ENCODE measurements at places on chromosomes 13 and 19.

DNA sequence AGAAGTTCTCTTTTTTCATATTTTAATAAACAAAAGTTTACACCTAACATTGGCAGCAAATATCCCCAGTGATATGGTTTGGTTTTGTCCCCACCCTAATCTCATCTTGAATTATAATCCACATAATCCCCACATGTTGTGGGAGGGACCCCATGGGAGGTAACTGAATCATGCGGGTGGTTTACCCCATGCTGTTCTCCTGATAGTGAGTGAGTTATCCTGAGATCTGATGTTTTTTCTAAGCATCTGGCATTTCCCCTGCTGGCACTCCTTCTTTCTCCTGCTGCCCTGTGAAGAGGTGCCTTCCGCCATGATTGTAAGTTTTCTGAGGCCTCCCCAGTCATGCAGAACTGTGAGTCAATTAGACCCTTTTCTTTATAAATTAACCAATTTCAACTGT, 214.7 kb downstream of the SLITRK1 start:
- DNase-seq, result no peak

GRCh38 chr19:48524221-48524620, 12.6 kb upstream of the LMTK3 start:
- DNase-seq, result no peak

DNA sequence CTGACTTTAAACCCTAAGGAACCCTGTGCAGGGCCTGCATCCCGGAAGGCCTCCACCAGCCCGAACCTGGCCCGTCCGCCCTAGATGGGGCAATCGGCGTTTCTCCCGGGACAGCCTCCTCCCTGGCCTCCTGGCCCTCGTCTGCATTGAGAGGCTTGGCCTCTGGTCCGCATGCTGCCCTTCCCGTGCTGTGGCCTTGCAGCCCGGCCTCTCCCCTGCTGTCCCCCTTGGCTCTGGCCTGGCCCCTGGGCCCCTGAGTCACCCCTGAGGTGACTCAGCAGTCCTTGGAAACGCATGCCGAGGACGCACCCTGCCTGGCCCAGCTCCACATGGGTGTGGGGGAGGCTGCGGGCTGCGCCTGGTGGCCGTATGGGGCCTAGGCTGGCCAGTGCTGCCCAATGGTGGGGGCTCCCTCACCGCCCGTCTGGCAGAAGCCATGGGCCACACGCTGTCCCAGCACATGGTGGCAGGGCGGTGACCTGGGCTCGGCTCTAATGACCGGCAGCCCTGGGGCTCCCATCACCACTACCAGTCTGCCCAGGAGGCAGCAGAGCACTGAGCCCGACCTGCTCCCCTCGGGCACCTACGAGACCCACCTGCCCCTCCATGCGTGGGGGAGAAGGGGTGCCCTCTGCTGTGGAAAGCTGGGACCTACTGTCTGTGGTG, 25.7 kb downstream of the SH3GL1 start:
- DNase-seq, result peak; percentile 70

GRCh38 chr13:60363288-60363687, 33.7 kb upstream of the TDRD3 start:
- no peak for DNase-seq

- no peak for DNase-seq
Observed at GRCh38 chr19:55146078-55146704, 2.8 kb downstream of the TNNT1 start.

DNA sequence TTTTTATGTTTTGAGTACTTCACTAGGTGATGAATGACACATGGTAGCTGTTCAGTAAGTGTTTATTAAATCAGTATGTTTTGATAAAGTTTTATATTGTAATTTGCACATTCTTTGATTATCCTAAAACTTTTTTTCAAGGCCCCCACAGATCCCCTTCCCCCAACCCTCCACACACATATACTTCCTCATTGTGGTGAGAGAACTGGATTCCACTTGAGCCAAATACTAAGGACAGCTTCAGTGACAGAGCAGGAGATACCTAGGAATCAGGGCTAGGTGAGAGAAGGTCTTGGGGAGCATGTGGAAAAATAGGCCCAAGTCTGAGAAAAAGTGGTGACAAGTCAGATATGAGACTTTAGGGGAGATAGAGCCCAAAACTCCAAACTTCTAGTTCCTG, 174.6 kb downstream of the TDRD3 start:
- DNase-seq, result no peak

- DNase-seq, result no peak
Observed at GRCh38 chr13:34933349-34933748, 8.7 kb upstream of the NBEA start.

DNA sequence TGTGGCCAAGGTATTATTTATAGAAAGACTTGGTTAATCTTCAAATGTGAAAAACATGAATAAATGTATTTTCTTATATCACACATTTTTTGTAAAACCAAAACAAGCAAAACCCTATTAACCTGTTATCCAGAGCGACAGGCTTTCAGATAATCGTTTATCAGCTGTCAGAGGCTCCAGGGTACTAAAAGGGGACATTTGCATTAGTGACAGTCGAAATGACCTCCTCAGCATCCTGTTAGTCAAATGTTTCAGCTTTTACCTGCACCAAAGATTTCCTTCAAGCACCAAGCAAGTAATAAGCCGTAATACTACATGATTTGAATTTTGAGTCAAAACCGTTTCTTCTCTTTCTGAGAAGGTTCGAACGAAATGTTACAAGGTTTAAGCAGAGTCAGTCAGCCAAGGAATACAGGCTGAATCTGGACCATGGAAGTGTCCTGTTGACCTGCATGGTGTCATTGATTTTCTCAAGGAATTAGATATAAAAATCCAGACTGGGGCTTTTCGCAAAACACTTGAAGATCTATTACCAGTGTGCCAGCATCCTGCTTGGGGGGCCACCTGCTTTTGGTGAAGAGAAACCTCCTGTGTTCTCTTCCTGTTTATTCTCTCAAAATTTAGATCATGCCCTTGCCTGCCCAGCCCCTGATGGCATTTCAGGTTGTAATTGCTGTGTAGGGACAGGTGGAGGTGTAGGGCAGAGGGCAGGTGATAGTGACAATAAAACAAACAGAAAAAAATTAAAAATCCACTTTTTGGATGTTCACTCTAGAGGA, 11.3 kb upstream of the RFC3 start:
- no peak for DNase-seq

- DNase-seq, result no peak
Observed at GRCh38 chr13:114128348-114128623, 4.1 kb downstream of the RASA3 start.

- no peak for DNase-seq
Observed at GRCh38 chr13:43579321-43579720, 207.5 kb downstream of the ENOX1 start.

DNA sequence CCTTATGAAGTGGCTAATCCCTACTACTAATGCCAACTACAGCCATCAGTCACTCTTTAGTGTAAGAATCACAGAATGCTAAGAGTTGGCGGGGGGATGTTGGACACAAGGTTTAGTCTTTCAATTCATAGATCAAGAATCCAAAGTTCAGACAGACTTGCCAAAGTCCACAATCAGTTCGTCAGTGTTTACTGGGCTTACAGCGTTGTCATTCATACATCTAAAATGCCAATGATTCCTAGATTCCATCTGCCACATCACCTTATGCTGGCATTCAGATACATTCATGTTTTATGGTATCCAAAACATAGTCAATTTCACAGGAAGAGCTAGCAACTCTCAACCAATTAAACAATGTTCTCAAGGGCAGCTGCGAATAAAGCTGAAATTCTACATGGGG, 18.1 kb downstream of the RCBTB2 start:
- no peak for DNase-seq

DNA sequence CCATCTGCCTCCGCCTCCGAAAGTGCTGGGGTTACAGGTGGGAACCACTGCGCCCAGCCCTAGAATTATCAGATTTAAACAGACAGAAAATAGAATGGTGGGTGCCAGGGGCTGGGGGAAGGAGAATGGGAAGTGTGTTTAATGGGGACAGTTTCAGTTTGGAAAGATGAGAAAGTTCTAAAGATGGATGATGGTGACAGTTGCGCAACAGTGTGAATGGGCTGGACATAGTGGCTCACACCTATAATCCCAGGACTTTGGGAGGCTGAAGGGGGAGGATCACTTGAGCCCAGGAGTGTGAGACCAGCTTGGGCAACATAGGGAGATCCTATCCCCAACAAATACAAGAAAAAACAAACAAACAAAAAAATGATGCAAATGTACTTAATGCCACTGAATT, 15.9 kb downstream of the KANK2 start:
- DNase-seq, result no peak

GRCh38 chr19:18832306-18833140, 764 bp downstream of the UPF1 start:
- DNase-seq, result no peak

DNA sequence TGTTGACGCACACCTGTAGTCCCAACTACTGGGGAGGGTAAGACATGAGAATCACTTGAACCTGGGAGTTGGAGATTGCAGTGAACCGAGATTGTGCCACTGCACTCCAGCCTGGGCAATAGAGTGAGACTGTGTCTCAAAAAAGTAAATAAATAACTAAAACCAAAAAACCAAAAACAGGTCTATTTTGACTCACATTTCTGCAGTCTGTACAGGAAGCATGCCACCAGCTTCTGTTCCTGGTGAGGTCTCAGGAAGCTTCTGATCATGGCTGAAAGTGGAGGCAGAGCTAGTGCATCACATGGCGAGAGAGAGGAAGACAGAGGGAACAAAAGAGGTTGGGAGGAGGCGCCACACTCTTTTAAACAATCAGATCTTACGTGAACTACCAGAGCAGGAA, 142.5 kb downstream of the ITGBL1 start:
- DNase-seq, result no peak

- no peak for DNase-seq
Observed at GRCh38 chr13:34129436-34129835, 311.5 kb downstream of the RFC3 start.

- DNase-seq, result no peak
Observed at GRCh38 chr19:41848666-41849065, 3.8 kb downstream of the DMRTC2 start.

- DNase-seq, result peak; percentile 58
Observed at GRCh38 chr13:23790577-23791170, 98.5 kb downstream of the MIPEP start.

DNA sequence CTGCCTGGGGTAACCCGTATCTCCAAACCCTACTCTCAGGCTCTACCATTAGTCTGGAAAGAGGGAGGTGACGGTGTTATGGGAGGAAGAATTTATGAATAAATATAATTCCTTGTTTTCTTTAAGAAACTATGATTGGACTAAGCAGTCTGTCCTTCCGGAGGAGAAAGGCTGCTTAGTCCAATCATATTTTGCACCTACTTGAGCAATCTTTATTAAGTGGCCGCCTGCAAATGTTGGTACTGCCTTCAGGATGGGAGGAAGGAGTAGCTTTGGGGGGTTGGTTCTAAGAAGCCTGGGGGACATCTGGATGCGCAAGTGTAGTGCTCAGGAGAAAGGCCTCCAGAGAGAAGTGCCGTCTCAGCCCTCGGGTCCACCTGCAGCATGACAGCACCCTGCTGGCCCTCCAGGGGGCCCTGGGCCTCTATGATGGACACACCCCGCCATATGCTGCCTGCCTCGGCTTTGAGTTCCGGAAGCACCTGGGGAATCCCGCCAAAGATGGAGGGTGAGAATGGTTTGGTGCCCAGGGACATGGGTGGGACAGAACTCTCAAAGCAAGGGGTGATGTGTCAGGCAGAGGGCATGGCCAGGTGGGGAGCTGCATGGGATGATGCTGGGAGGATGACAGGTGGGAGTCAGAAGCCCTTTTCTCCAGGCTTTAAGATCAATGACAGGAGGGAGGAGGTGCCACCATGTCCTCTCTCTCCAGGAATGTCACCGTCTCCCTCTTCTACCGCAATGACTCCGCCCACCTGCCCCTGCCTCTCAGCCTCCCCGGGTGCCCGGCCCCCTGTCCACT, 4.1 kb downstream of the ACP4 start:
- no peak for DNase-seq

DNA sequence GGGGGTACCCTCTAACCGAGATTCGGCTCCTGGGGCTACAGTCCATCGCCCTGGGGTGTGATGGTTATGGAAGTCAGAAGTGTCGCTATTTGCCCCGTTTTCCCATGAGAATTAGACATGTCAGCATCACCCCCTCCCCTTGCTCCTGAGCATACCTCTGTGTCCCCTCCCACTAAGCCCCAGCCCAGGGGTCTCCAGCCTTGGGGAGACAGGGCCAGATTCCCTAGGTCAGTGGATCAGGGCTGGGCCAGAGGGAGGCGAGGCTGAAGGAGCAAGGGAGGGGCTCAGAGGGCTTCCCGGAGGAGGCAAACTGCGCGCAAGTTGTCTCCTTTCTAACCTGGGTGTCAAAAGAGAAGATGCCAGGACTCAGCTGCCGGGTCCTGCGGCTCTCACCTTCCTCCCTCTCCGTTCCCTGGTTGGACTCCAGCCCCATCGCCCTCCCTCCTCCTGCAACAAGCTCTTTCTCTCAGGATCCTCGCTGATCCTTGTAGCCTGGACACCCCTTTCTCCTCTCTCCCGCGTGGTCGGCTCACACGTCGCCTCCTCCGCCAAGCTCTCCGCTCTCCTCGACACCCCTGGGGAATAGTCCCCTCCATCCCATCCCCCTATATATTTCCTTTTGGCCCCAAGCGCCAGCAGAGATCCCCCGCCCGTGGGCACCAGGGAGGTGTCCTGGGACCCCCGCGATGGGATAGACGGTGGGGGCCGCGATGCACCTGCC, 459 bp upstream of the TMEM59L start:
- no peak for DNase-seq

DNA sequence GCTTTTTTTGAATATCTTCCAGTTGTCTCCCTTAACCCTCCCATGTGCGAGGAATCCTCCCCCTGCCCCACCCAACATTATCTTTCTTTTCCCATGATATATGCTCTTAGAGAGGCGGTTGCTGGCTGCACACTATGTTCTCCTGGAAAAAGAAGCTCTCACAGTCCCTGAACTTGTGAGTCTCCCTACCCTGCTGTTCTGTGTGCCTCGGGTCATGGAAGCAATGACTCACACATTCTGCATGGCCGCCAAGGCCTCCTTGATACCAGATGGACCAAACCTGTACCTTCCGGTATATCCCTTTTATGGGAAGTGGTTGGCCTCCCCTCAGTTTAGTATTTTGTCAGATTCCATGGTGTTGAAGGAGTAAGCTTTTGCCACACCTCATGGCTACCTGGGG, 705.4 kb downstream of the SLITRK6 start:
- no peak for DNase-seq

GRCh38 chr19:10872546-10873107, 1.3 kb downstream of the CARM1 start:
- DNase-seq, result no peak

GRCh38 chr13:22278336-22278929, 607.6 kb downstream of the FGF9 start:
- DNase-seq, result no peak

Measured in AG09319 (cell line).